ENCODE measurements at places on chromosomes 3 and 15. TPM values are rescaled to one million over a fixed set of nuclear protein-coding genes. Genes with fewer than 3 reads are reported as not detected.

Gene CHRD
- total RNA-seq = 8.0 TPM

Gene SNAPC5
- total RNA-seq = 28.3 TPM

Gene IL20RB
- 6.1 TPM for total RNA-seq

DNA sequence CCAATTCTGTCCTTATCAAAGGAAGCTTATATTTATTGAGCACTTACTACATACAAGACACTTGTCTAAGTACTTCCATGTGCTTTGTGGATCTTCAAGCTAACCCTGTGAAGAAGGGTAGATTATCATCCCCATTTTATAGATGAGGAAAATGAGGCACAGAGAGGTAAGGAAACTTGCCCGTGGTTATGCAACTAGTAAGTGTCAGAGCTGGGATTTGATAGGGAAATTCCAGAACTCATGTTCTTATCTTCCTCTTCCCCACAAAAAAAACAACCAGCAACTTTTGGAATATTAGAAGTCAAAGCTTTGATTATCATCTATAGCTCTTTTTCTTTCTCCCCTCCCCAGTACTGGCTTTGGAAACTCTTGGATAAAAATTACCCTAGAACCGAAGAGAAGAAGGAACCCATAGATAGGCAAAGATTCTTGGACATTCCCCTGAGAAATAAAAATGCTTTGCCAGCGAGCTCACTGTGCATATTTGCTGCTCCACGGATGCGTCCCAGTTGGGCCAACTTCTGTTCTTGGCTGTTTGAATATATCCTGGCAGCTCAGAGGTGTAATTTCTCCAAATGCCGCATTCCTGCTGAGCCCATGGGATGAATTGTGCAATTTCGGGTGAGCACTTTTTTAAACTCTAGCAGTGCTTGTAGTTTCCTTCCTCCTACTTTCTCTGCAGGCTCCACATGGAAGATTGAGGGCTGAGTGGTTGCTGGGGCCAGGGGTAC is 591.5 kb upstream of the CFAP20DC start:
- peaks cover 47% of the 10 kb centered on the region for H3K27me3 ChIP-seq
- no peak overlapping the region for H3K4me3 ChIP-seq
- H3K27ac ChIP-seq = no peak overlapping the region
- H3K4me1 ChIP-seq = no peaks in the 10 kb centered on the region
- no peak for DNase-seq
- no peaks in the 10 kb centered on the region for H3K36me3 ChIP-seq

GRCh38 chr3:67781218-67781617 is 126.8 kb upstream of the SUCLG2 start:
- no peak overlapping the region for H3K4me3 ChIP-seq
- no peaks in the 10 kb centered on the region for H3K36me3 ChIP-seq
- no peaks in the 10 kb centered on the region for H3K27me3 ChIP-seq
- DNase-seq = no peak
- H3K4me1 ChIP-seq = no peaks in the 10 kb centered on the region

- H3K4me3 ChIP-seq = no peak overlapping the region
- no peak for DNase-seq
Observed at GRCh38 chr3:152505926-152506325, 237.2 kb downstream of the MBNL1 start.

- no peaks in the 10 kb centered on the region for H3K4me1 ChIP-seq
- H3K36me3 ChIP-seq = no peaks in the 10 kb centered on the region
- H3K27ac ChIP-seq = no peak overlapping the region
- no peaks in the 10 kb centered on the region for H3K27me3 ChIP-seq
- no peak overlapping the region for H3K4me3 ChIP-seq
- no peak for DNase-seq
Observed at GRCh38 chr3:93936549-93936948, 37.1 kb downstream of the PROS1 start.

DNA sequence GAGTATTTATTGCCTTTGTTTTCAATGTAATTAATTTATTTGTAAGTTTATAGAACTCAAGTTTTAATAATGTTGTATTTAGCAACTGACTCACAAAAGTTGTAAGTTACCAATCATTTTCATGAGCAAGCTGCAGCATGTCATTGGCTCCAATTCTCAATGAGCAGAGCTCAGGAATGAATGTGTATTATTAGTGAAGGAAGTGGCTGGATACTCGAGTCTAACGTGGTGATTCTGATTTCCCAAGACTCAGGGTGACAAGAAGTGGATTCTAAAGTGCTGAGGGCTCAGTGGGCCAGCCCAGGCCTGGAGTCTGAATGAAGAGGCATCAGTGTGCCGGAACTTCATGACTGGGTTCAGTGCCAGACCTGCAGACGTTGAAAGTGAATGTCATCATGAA is 39.6 kb downstream of the CLDN11 start:
- no peak for DNase-seq
- H3K27ac ChIP-seq = no peak overlapping the region
- H3K4me1 ChIP-seq = no peaks in the 10 kb centered on the region
- no peaks in the 10 kb centered on the region for H3K36me3 ChIP-seq

DNA sequence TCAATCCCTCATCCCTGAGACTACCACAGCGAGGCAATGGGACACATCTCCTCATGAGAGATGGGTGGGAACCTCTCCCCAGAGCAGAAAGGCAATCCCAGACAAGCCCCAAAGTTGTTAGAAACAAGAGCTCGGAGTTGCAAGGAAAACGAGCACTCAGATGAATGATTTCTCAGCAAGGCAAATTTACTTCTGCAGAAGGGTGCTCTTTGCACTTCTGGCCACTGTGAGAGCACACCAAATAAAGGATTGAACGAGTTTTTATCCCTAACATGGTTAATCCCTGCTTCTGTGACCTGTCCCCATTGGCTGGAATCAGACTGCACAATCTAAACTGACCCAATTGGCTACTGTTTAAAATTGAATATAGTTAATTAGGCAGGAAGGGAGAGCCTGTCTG is 339.1 kb upstream of the POU1F1 start:
- H3K27me3 ChIP-seq = no peaks in the 10 kb centered on the region
- no peaks in the 10 kb centered on the region for H3K4me1 ChIP-seq
- no peak overlapping the region for H3K4me3 ChIP-seq
- no peak for DNase-seq

- H3K4me3 ChIP-seq = no peak overlapping the region
- no peaks in the 10 kb centered on the region for H3K27me3 ChIP-seq
- H3K36me3 ChIP-seq = no peaks in the 10 kb centered on the region
- H3K27ac ChIP-seq = no peak overlapping the region
- H3K4me1 ChIP-seq = no peaks in the 10 kb centered on the region
- no peak for DNase-seq
Observed at GRCh38 chr15:48402427-48403177, 71.4 kb downstream of the DUT start.

- H3K27me3 ChIP-seq = peaks cover 6% of the 10 kb centered on the region
- H3K27ac ChIP-seq = no peak overlapping the region
- DNase-seq = no peak
- no peaks in the 10 kb centered on the region for H3K4me1 ChIP-seq
- H3K4me3 ChIP-seq = no peak overlapping the region
- H3K36me3 ChIP-seq = no peaks in the 10 kb centered on the region
Observed at GRCh38 chr3:63430875-63431274, 152.8 kb downstream of the SYNPR start.

DNA sequence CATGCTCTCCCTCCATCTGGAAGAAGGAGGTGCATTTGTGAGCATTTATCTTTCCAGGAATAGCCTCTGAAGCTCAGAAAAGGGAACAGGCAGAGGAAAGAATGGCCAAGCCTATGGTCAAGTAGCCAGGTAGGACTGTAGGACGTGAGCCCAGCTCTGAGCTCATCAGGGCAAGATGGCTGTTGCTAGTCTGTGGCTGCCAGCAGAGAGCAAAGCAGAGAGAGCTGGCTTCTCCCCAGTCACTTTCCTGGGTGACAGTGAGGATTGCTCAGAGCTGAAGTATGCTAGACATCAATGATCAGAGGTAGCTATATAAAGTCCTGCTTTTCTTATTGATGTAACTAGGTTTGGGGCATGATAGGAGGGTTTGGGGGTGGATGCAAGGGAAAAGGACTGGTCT is 146.1 kb upstream of the SLC24A5 start:
- no peaks in the 10 kb centered on the region for H3K36me3 ChIP-seq
- H3K27ac ChIP-seq = no peak overlapping the region

- H3K27me3 ChIP-seq = no peaks in the 10 kb centered on the region
- no peak overlapping the region for H3K4me3 ChIP-seq
- DNase-seq = no peak
Observed at GRCh38 chr3:61765157-61765876, 203.9 kb downstream of the PTPRG start.

GRCh38 chr15:51093839-51094605 is 684 bp downstream of the TNFAIP8L3 start:
- peaks cover 8% of the 10 kb centered on the region for H3K4me1 ChIP-seq
- H3K36me3 ChIP-seq = no peaks in the 10 kb centered on the region
- DNase-seq = no peak
- peak overlapping the region; percentile 31 for H3K4me3 ChIP-seq
- no peaks in the 10 kb centered on the region for H3K27me3 ChIP-seq

DNA sequence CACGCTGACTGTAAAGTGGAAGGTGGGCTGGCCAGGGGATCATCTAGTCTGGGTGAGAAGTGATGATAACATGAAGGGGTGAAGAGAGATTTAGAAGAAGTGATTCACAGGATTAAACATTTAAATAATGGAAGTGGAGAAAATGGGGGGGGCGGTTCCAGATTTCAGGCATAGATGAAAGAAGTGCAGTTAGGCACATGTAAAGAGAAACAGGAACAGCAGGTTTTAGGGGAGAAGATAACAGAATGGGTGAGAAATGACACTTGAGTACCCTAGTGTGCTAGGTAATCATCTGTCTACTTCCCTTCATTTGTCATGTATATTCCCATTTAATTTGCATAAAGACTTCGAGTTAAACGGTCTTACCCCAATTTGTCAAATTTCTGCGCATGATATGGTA is 15.3 kb downstream of the B3GNT5 start:
- H3K36me3 ChIP-seq = peaks cover 12% of the 10 kb centered on the region
- no peak for DNase-seq
- peaks cover 51% of the 10 kb centered on the region for H3K4me1 ChIP-seq
- H3K27ac ChIP-seq = no peak overlapping the region
- no peaks in the 10 kb centered on the region for H3K27me3 ChIP-seq

DNA sequence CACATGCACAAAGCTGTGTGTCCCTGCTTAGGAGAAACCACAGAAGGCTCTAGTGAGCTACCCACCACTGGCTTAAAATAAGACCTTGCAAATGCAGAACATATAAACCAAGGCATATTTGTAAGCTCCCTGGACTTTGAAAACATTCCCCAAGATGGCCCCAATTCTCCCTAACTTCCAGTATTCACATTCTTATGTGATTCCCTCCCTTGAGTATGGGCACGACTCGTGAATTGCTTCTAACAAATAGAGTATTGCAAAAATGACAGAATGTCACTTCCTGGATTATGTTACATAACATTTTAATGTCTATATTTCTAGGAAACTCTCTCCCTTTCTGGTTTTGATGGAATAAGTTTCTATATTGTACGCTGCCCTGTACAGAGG is 131.8 kb upstream of the MCTP2 start:
- H3K4me3 ChIP-seq = no peak overlapping the region
- DNase-seq = no peak
- no peak overlapping the region for H3K27ac ChIP-seq
- H3K36me3 ChIP-seq = no peaks in the 10 kb centered on the region
- H3K27me3 ChIP-seq = 0 out of 2 replicates have a peak, but pooled peaks cover 11% of the 10 kb centered on the region
